ENCODE measurements at places on chromosomes 12 and 14.

- no peak overlapping the region for H3K27ac ChIP-seq
- no peaks in the 10 kb centered on the region for H3K27me3 ChIP-seq
- no peaks in the 10 kb centered on the region for H3K36me3 ChIP-seq
- H3K4me3 ChIP-seq: no peak overlapping the region
- H3K4me1 ChIP-seq: no peaks in the 10 kb centered on the region
Observed at GRCh38 chr12:83866477-83866876, 1046.1 kb downstream of the SLC6A15 start.

- H3K27ac ChIP-seq: no peak overlapping the region
- peak; percentile 7 for DNase-seq
- no peak overlapping the region for H3K4me3 ChIP-seq
- peaks cover 2% of the 10 kb centered on the region for H3K4me1 ChIP-seq
- no peaks in the 10 kb centered on the region for H3K27me3 ChIP-seq
Observed at GRCh38 chr14:54947230-54947629, 44.6 kb upstream of the GCH1 start.

- DNase-seq: no peak
- no peaks in the 10 kb centered on the region for H3K27me3 ChIP-seq
- H3K4me1 ChIP-seq: peaks cover under 1% of the 10 kb centered on the region
- no peak overlapping the region for H3K27ac ChIP-seq
Observed at GRCh38 chr12:163406-163986, 50.5 kb downstream of the SLC6A12 start.

DNA sequence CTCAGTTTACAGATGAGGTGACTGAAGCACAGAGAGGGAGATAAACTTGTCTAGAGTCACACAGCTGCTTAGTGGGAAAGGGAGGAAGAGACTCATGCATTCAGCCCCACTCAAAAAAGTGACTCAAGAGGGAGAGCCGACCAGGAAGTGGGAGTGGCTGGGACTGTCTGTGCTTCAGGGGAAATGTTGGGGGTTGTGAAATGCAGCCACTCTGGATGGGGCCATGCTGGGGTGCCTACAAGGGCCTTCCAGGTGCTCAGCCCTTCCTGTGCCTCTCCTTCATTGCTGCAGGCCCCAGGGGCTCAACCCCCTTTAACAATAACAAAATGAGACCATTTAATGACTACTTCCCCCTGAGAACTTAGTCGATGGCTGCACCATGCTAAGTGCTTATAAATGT, 41.8 kb downstream of the CACNA1C start:
- no peaks in the 10 kb centered on the region for H3K4me1 ChIP-seq
- no peaks in the 10 kb centered on the region for H3K36me3 ChIP-seq
- H3K4me3 ChIP-seq: no peak overlapping the region
- no peak for DNase-seq

DNA sequence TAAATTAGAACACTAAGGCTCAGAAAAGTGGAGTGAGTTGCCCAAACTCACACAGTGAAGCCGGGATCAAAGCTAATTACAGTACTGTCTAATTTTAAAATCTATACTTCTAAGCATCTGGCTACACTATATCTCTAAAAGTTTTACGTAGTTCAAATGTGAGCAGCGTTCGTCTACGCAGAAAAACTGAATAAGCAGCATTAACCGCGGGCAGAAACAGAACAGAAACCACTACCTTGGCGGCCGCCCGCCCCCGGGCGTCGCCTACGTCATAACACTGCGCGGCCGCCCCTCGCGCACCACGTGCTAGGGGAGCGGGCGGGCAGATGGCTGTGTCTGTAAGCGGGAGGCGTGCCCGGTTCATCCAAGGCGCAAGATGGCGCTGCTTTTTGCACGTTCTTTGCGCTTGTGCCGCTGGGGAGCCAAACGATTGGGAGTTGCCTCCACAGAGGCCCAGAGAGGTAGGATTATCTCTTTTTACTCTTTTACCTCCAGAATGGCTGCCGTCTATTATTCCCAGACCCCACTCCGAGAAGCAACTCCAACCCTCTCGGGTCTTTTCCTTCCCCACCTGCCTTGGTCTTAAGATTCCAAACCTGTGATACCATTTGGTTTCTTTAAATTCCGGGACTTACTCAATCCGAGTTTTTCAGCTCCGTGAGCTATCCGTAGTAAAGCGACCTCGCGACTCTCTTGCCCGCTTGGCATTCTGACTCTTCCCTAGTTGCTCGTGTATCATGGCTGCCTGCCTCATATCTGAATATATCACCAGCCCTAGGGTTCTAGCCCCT, at the start of gene SPRYD4:
TSS of gene SPRYD4 (plus strand) at position 363 of the 791 bp plus-strand sequence. CDS start at position 377, 14 bp downstream.
- peak within 1 kb of the TSS; percentile 80 for H3K4me3 ChIP-seq
- peak within 1 kb of the TSS; percentile 92 for H3K27ac ChIP-seq
- no peaks in the 10 kb centered on the region for H3K27me3 ChIP-seq
- H3K4me1 ChIP-seq: peaks cover 20% of the 10 kb centered on the region
- DNase-seq: peak; percentile 97
- H3K36me3 ChIP-seq: no peaks in the 10 kb centered on the region

DNA sequence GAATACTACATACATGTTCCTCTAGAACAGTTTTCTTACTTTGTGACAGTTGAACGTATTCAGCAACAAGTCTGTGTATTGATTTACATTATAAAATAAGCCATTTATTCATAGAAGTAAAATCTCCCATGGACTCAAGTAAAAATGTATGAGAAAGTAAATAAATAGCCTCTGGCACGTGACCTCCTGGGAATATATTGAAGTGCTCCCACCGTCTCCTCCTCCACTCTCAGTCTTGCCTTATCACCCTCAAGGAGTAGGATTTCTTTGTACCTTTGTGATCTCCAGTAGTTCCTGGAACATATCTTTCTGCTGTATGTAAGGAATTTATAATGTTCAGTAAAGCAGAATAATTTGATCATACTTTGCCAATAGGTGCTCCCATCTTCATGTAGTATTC, 90.9 kb downstream of the DIP2B start:
- no peaks in the 10 kb centered on the region for H3K36me3 ChIP-seq
- no peak overlapping the region for H3K27ac ChIP-seq
- no peak for DNase-seq
- no peak overlapping the region for H3K4me3 ChIP-seq
- H3K4me1 ChIP-seq: no peaks in the 10 kb centered on the region

- no peaks in the 10 kb centered on the region for H3K4me1 ChIP-seq
- H3K27me3 ChIP-seq: no peaks in the 10 kb centered on the region
- no peak for DNase-seq
- no peak overlapping the region for H3K4me3 ChIP-seq
Observed at GRCh38 chr12:132391326-132392041, 62.1 kb upstream of the GALNT9 start.

- H3K27me3 ChIP-seq: no peaks in the 10 kb centered on the region
- no peak overlapping the region for H3K4me3 ChIP-seq
- H3K36me3 ChIP-seq: no peaks in the 10 kb centered on the region
- H3K27ac ChIP-seq: no peak overlapping the region
- DNase-seq: no peak
Observed at GRCh38 chr12:67501362-67501761, 147.2 kb upstream of the DYRK2 start.

DNA sequence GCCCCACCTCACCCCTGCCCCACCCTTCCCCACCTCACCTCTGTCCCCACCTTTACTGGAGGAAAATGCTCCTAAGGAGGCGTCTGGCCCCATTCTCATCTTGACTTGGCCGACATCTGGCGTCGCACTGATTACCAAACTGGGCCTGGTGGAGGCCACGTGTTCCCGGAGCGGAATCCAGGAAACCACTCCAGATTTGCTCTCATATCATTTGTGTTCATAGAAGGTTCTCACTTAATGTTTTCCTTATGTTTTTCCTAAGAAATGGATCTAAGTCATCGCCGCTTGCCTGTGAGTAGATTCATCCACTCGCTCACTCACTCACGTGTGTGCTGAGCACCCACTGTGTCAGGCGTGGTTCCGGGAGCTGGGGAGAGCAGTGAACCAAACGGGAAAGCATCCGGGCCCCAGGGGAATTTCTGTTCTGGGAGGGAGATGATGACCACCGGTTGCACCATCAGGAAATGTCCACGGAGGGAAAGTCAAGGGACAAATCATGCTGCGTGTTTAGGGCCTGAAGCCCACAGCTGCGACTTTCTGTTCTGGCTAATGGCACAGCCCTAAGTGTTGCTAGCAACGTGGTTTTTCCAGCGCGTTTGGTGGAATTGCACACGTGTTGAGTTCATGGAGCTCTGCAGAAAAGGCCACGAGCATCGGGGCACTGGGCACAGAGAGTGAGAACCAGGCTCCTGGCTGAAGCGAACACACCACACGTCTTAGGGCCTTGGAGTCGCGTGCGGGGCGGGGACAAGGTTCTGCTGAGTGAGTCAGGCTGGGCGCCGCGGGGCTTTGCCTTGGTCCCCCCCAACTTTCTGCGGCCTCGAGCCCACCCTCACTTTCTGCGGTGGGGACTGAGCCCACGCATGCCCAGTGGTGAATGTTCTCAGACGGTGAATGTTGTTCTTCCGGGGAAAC, 57.7 kb downstream of the ADGRD1 start:
- no peaks in the 10 kb centered on the region for H3K27me3 ChIP-seq
- no peaks in the 10 kb centered on the region for H3K4me1 ChIP-seq
- H3K4me3 ChIP-seq: no peak overlapping the region
- DNase-seq: no peak
- no peak overlapping the region for H3K27ac ChIP-seq

DNA sequence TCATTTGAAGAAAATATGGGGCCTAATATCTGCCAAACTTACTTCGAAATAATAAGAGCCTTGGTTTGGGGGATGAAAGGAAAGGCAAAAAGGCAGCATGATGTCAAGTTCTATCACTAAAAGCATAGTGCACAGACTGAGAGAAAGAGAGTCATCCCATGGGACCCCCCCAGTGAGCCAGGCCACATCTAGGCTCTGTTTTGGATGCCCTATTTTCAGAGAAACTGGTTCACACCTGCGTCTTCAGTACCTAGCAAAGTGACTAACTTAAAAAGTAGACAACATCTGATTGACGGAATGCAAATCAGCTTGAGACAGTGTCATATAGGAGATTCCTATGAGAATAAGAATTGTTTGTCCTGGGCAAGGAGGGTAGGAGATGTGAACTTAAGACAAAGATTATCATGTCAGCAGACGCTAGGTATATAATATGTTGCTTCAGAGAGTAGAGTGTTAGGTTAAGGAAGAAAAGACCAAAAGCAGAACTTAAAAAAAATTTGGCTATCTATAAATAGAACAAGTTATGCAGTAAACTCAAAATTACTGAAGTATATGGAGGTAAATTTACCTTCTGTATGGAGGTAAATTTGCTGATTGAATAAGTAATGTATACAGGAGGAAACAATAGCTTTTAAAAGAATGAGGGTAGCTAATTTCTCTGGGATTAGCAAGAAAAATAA, 148.2 kb downstream of the SLC41A2 start:
- H3K4me1 ChIP-seq: no peaks in the 10 kb centered on the region
- no peaks in the 10 kb centered on the region for H3K27me3 ChIP-seq
- no peaks in the 10 kb centered on the region for H3K36me3 ChIP-seq
- no peak overlapping the region for H3K4me3 ChIP-seq

- no peak overlapping the region for H3K27ac ChIP-seq
- peaks cover 56% of the 10 kb centered on the region for H3K36me3 ChIP-seq
- no peak overlapping the region for H3K4me3 ChIP-seq
Observed at GRCh38 chr14:64008016-64008415, 155.2 kb downstream of the SYNE2 start.

GRCh38 chr12:39763071-39763889, 143.7 kb upstream of the ABCD2 start:
- H3K36me3 ChIP-seq: no peaks in the 10 kb centered on the region
- no peaks in the 10 kb centered on the region for H3K4me1 ChIP-seq
- no peak for DNase-seq
- no peak overlapping the region for H3K4me3 ChIP-seq

DNA sequence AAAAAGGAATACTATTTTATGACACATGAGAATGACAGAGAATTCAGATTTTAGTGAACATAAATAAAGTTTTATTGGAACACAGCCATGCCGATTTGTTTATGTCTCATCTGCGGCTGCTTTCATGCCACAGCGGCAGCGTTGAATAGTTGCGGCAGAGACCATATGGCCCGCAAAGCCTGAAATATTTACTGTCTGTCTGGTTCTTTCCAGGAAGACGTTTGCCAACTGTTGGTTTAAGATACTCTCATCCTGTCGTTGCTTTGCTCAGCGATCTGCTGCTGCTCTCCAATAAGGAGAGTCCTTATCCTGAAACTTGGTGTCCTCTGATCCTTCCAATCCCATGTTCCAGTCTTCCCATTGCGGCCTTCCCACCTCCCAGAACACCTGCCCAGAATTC, 89.9 kb downstream of the SLC24A4 start:
- no peak overlapping the region for H3K27ac ChIP-seq
- no peak for DNase-seq
- H3K4me3 ChIP-seq: no peak overlapping the region
- H3K4me1 ChIP-seq: peaks cover 11% of the 10 kb centered on the region
- H3K36me3 ChIP-seq: no peaks in the 10 kb centered on the region

DNA sequence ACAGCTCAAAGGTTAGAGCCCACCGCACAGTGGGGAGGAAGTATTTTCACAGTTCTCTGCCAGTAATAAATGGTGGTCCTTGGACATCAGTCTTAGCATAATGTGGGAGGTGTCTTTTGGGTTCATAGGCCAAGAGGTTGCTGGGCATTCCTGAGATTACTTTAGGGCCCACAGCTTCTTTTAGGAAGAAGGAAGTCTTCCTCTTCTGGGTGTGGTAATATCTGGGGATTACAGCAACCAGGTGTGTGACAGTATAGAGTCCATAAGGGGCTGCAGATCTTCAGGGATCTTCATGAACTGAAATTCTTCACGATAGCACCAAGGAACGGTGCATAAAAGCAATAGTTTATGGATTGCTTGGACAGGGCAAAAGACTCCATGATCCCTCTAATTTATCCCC, 56.2 kb upstream of the PTGR2 start:
- H3K4me1 ChIP-seq: no peaks in the 10 kb centered on the region
- H3K27me3 ChIP-seq: no peaks in the 10 kb centered on the region
- no peak overlapping the region for H3K27ac ChIP-seq
- no peak for DNase-seq

- H3K27me3 ChIP-seq: no peaks in the 10 kb centered on the region
- H3K4me1 ChIP-seq: peaks cover 17% of the 10 kb centered on the region
- H3K4me3 ChIP-seq: no peak overlapping the region
- DNase-seq: peak; percentile 49
- H3K27ac ChIP-seq: no peak overlapping the region
Observed at GRCh38 chr14:22231018-22231417, 358.0 kb downstream of the DAD1 start.

- H3K4me3 ChIP-seq: no peak overlapping the region
- H3K27ac ChIP-seq: no peak overlapping the region
- no peak for DNase-seq
- H3K36me3 ChIP-seq: no peaks in the 10 kb centered on the region
- H3K4me1 ChIP-seq: no peaks in the 10 kb centered on the region
Observed at GRCh38 chr14:104879983-104880565, 15.0 kb downstream of the CEP170B start.

DNA sequence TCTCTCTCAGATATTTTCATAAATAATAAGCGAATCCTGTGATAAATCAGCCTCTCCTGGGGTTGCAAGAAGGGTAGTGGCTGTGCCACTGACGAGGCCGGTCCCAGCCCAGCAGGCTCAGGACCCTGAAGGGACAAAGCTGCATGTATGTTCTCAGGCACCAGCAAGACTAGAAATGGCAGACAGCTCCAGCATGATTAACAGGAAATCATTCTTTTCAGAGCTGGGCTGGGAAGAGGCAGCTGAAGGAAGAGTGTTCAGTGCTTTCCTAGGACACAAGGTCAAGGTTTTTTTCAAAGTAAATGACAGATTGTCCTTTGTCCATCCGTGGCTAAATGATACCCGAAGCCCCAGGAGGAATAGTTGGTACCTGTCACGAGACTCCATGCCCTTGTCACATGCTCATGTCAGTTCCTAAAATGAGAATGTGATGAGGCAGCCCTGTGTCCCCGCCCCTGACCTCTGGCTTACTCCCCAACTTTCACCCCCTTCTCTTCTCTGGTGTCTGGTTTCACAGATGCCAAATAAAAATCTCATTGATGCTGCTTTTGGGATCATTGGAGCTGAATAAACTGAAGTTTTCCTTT, 65.1 kb downstream of the PPP1R36 start:
- DNase-seq: no peak
- H3K4me3 ChIP-seq: no peak overlapping the region
- H3K4me1 ChIP-seq: no peaks in the 10 kb centered on the region
- no peaks in the 10 kb centered on the region for H3K36me3 ChIP-seq
